Aorta (tissue), 5 donors: ENCODE measurements at places on chromosomes 7 and 10.
A peak's percentile ranks its signal among the peaks of the same experiment; 100 is the strongest.

DNA sequence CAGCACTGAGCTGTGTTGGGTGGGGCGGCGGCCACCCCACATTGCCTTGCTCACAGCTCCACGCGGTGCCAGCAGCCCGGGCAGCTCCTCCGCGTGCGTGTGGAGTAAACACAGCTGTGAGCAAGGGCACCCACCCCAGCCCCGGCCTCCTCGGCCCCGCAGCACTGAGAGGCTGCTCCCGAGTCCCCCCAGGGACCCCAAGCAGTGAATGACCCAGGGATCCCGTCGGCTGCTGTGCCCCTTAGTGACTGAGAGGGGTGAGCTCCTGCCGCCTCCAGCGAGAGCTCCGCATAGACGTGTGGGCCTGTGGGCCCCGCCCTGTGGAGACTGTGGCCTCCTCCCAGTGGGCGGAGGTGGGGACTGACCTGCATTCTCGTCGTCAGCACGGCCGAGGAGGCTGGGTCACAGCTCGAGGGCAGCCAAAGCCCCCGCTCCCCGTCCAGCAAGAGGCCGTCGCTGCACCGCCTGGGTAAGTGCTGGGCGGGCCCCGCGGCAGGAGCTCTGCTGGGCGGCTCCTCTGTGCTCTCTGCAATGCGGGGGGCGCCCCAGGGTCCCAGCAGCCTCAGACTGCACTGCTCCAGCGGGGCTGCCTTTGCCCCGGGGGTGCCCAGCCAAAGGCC is 29.9 kb upstream of the UTF1 start:
- H3K4me3 ChIP-seq: no peak overlapping the region
- DNase-seq: no peak
- H3K4me1 ChIP-seq: no peaks in the 10 kb centered on the region
- no peaks in the 10 kb centered on the region for H3K36me3 ChIP-seq

DNA sequence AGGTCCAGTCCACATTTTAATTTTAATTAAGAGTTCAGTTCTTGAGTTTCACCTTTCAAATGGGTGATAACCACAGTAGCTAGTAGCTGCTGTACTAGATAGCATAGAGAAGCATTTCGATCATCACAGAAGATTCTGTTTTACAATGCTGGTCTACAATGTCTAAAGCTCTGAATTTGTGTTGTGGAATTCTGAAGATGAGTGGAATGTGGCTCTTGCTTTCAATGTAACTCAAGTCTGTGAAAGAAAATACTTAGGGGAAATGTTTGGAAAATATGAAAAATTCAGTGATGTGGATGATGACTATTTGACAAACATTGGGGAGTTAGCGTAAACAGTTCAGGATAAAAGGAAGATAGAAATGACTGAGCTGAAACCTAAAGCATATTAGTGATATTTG is 139.4 kb downstream of the GNAT3 start:
- DNase-seq: no peak
- H3K27ac ChIP-seq: no peak overlapping the region
- no peak overlapping the region for H3K4me3 ChIP-seq
- no peaks in the 10 kb centered on the region for H3K27me3 ChIP-seq
- H3K36me3 ChIP-seq: no peaks in the 10 kb centered on the region

- peaks cover 2% of the 10 kb centered on the region for H3K4me1 ChIP-seq
- no peaks in the 10 kb centered on the region for H3K36me3 ChIP-seq
- no peak for DNase-seq
- H3K4me3 ChIP-seq: no peak overlapping the region
- H3K27me3 ChIP-seq: no peaks in the 10 kb centered on the region
Observed at GRCh38 chr7:30805931-30806330, 34.7 kb downstream of the MINDY4 start.

DNA sequence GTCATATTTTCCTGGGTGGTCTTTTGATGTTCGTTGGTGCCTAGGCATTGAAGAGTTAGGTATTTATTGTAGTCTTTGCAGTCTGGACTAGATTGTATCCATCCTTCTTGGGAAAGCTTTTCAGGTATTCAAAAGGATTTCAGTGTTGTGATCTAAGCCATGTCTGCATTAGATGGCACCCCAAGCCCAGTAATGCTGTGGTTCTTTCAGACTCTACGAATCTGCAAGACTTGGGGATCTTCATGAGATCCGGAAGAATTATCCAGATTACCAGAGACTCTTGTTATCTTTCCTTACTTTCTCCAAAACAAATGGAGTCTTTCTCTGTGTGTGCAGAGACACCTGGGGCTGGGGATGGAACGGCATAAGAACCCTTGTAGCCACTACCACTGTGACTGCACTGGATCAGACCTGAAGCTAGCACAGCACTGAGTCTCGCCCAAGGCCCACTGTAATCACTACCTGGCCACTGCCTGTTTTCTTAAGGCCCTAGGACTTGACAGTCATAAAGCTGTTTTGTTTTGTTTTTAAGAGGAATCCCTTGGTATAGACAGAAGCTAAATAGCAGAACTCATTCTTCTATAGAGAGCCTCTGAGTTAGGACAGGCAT is 75.5 kb downstream of the MARCHF5 start:
- no peaks in the 10 kb centered on the region for H3K27me3 ChIP-seq
- no peak for DNase-seq
- no peaks in the 10 kb centered on the region for H3K36me3 ChIP-seq

DNA sequence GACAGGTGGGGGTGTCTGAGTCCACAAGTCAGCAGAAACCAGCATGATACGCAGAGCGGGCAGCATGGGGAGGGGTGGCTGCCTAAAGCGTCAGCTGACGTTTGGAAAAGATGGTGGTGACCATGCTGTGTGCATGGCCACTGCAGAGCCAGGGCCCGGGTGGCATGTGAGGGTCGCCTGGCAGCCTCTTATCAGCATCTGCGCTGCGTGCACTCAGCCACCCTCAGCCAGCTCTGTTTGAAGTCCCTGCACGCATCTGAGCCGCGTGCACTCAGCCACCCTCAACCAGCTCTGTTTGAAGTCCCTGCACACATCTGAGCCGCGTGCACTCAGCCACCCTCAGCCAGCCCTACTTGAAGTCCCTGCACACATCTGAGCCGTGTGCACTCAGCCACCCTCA is 61.5 kb downstream of the WDR37 start:
- DNase-seq: no peak
- no peaks in the 10 kb centered on the region for H3K36me3 ChIP-seq
- no peaks in the 10 kb centered on the region for H3K4me1 ChIP-seq
- H3K4me3 ChIP-seq: no peak overlapping the region

- H3K4me3 ChIP-seq: no peak overlapping the region
- no peak overlapping the region for H3K27ac ChIP-seq
- DNase-seq: no peak
- no peaks in the 10 kb centered on the region for H3K27me3 ChIP-seq
- H3K4me1 ChIP-seq: no peaks in the 10 kb centered on the region
Observed at GRCh38 chr7:81707196-81707595, 62.7 kb downstream of the HGF start.

DNA sequence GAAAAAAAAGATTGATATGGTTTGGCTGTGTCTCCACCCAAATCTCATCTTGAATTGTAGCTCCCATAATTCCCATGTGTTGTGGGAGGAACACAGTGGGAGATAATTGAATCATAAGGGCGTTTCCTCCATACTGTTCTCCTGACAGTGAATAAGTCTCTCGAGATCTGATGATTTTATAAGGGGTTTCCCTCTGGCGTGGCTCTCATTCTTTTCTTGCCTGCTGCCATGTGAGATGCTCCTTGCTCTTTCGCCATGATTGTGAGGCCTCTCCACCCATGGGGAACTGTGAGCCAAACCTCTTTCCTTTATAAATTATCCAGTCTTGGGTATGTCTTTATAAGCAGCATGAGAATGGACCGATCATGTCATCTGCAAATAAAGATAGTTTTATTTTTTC is 29.4 kb upstream of the MAP3K8 start:
- H3K27me3 ChIP-seq: no peaks in the 10 kb centered on the region
- DNase-seq: no peak
- H3K36me3 ChIP-seq: no peaks in the 10 kb centered on the region
- no peak overlapping the region for H3K27ac ChIP-seq
- H3K4me1 ChIP-seq: no peaks in the 10 kb centered on the region
- H3K4me3 ChIP-seq: no peak overlapping the region

DNA sequence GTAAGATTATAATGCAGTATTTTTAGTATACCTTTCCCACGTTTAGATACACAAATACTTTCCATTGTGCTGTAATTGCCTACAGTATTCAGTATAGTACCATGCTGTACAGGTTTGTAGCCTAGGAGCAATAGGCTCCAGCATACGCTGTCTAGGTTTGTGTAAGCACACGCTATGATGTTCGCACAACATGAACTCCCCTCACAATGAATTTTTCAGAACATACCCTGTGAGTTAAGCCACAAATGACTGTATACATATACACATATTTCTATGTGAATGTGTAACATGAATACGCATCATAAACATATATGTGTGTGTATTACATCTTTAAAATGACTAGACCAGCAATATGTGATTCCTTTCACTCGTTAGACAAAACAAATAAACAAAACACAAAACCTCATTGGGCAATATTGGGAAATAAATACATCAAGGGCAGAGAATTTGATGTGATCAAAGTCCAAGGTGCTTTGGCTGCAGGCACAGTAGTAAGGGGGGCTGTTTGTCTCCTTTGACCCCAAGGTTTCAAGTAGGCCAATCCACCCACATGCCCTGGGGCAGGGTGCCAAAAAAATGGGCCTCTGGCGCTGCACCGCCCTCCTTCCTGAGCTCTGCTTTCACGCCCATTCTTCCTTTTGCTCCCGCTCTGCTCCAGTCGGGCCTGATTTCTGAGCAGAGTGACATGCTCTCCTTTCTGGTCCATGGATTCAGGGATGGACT is 33.9 kb downstream of the CHN2 start:
- no peaks in the 10 kb centered on the region for H3K4me1 ChIP-seq
- no peak for DNase-seq
- H3K36me3 ChIP-seq: no peaks in the 10 kb centered on the region
- H3K4me3 ChIP-seq: no peak overlapping the region
- no peaks in the 10 kb centered on the region for H3K27me3 ChIP-seq

GRCh38 chr7:15561835-15562234 is at the start of gene AGMO:
Gene AGMO (minus strand): TSS chr7:15562015.
- peak within 1 kb of the TSS; percentile 51 for H3K27ac ChIP-seq
- peak; percentile 61 for DNase-seq
- no peaks in the 10 kb centered on the region for H3K36me3 ChIP-seq
- H3K4me1 ChIP-seq: no peaks in the 10 kb centered on the region

DNA sequence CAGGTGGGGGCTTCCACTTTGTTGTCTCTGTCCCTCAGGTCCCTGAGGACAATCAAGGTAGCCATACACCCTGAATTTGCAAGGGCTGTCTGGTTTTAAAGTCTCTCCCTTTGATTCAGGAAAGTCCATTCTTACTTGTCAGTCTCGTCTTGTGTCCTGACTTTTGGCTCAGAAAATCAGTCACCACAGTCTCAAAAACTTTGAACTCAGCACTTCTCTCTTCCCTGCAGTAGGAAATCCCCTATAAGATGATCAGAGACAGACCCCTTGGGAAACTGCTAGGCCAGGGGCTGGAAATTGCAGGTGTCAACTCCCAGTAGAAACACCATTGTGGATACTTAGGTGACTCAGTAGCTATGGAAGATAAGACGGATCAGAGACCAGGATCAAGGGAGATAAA is 73.1 kb downstream of the CDC123 start:
- DNase-seq: no peak
- H3K4me1 ChIP-seq: no peaks in the 10 kb centered on the region
- no peak overlapping the region for H3K27ac ChIP-seq
- H3K36me3 ChIP-seq: no peaks in the 10 kb centered on the region

DNA sequence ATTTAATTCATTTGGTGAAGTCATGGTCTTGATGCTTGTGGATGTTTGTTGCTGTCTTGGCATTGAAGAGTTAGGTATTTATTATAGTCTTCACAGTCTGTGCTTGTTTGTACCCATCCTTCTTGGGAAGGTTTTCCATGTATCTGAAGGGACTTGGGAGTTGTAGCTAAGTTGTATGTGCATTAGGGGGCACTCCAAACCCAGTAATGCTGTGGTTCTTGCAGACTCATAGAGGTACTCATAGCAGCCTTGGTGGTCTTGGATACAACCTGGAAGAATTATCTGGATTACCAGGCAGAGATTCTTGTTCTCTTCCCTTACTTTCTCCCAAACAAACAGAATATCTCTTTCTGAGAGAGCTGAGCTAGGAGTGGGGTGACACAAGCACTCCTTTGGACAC is 93.2 kb downstream of the ADCYAP1R1 start:
- H3K27ac ChIP-seq: no peak overlapping the region
- H3K4me3 ChIP-seq: no peak overlapping the region

DNA sequence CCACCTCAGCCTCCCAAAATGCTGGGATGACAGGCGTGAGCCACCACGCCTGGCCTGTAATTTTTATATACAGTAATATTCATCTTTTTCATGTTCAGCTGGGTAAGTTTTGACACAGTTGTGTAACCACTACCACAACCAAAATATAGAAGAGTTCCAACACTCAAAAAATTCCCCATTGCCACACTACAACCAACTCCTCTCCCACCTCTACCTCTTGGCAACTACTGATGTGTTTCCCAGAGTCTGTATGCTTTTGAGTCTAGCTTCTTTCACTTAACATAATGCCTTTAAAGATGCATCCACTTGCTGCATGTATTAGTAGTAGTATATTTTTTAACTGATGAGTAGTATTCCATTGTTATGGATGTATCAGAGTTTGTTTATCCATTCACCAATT is 90.7 kb downstream of the SRPK2 start:
- H3K27me3 ChIP-seq: no peaks in the 10 kb centered on the region
- no peaks in the 10 kb centered on the region for H3K36me3 ChIP-seq
- DNase-seq: no peak
- H3K4me3 ChIP-seq: no peak overlapping the region
- H3K4me1 ChIP-seq: no peaks in the 10 kb centered on the region

GRCh38 chr10:89438525-89438924 is 24.2 kb downstream of the IFIT5 start:
- H3K4me1 ChIP-seq: no peaks in the 10 kb centered on the region
- DNase-seq: no peak
- no peak overlapping the region for H3K4me3 ChIP-seq
- no peak overlapping the region for H3K27ac ChIP-seq
